ENCODE measurements at places on chromosomes 5 and 9. TPM values are rescaled to one million over a fixed set of nuclear protein-coding genes. Genes with fewer than 3 reads are reported as not detected.

The PCDHB12 gene
- total RNA-seq: 6.7 TPM

The PCDHAC2 gene
- 1.9 TPM for total RNA-seq

The SPINK13 gene
- total RNA-seq: not detected

The LCN15 gene
- total RNA-seq: not detected

The LOX gene
- total RNA-seq: 40.9 TPM

The GFI1B gene
- not detected for total RNA-seq

The LCN12 gene
- total RNA-seq: 1.6 TPM

The SLC25A2 gene
- 0.69 TPM for total RNA-seq

The CTSV gene
- not detected for total RNA-seq

GRCh38 chr5:18375641-18376040 lies 741.4 kb downstream of the TAF11L14 start:
- no peaks in the 10 kb centered on the region for H3K4me1 ChIP-seq
- H3K27ac ChIP-seq: no peak overlapping the region
- DNase-seq: no peak

DNA sequence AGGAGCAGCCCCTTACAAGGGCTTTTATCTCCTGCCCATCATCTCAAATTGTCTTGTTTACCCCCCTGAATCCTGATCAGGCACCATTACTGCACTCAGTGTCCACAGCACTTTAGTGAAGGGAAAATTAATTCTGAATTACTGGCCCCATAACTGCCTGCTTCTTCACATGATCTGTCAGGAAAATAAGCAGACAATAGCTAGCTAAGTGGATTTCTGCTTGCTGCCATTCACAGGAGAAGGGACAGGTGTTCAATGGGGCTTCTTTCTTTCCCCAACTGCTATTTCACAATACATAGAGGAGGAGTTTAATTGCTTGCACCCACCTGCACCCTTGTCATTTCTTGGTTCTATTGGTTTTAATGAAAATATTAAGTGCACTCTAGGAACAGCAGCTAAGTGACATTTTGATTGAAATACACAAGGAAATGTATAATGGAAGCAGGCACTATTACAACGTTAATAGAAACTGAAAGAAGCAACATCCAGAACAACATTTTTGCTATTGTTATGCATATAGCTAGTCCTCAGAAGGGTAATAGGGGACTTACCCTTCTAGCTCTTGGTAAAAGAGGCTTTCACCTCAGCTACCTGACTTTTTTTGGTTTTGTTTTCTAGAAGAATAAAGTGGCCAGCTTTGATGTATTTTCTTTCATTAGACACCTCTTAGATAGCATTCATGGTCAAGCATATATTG lies 599.3 kb upstream of the TLE4 start:
- H3K27me3 ChIP-seq: no peaks in the 10 kb centered on the region
- H3K27ac ChIP-seq: no peak overlapping the region
- H3K4me1 ChIP-seq: no peaks in the 10 kb centered on the region
- no peaks in the 10 kb centered on the region for H3K36me3 ChIP-seq
- DNase-seq: no peak

- H3K27me3 ChIP-seq: no peaks in the 10 kb centered on the region
- no peaks in the 10 kb centered on the region for H3K36me3 ChIP-seq
- H3K27ac ChIP-seq: no peak overlapping the region
- no peak overlapping the region for H3K4me3 ChIP-seq
- DNase-seq: no peak
Measured at GRCh38 chr9:4879115-4879558, 86.4 kb downstream of the RCL1 start.

- H3K27me3 ChIP-seq: no peaks in the 10 kb centered on the region
- no peaks in the 10 kb centered on the region for H3K4me1 ChIP-seq
- no peak overlapping the region for H3K27ac ChIP-seq
- no peak for DNase-seq
- H3K4me3 ChIP-seq: no peak overlapping the region
- no peaks in the 10 kb centered on the region for H3K36me3 ChIP-seq
Measured at GRCh38 chr5:58760222-58760621, 177.3 kb downstream of the RAB3C start.

DNA sequence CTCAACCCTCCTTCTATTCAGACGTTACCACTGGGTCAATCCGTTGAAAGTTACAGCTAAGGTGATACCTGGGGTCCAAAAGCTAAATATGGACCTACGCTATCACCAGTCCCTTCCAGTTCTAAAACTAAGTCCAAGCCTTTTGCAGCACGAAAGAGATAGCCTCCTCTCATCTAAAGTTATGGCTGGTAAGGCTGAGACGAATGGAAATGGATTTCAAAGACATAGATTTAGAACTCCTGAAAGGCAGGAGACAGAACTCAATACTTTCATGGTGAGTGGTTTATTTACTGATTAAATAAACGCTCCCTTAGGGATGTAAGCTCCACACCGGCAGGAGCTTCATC lies 751 bp upstream of the RIC1 start:
- no peaks in the 10 kb centered on the region for H3K36me3 ChIP-seq
- H3K4me1 ChIP-seq: peaks cover 2% of the 10 kb centered on the region
- peak overlapping the region; percentile 68 for H3K27ac ChIP-seq
- H3K27me3 ChIP-seq: no peaks in the 10 kb centered on the region
- DNase-seq: no peak

DNA sequence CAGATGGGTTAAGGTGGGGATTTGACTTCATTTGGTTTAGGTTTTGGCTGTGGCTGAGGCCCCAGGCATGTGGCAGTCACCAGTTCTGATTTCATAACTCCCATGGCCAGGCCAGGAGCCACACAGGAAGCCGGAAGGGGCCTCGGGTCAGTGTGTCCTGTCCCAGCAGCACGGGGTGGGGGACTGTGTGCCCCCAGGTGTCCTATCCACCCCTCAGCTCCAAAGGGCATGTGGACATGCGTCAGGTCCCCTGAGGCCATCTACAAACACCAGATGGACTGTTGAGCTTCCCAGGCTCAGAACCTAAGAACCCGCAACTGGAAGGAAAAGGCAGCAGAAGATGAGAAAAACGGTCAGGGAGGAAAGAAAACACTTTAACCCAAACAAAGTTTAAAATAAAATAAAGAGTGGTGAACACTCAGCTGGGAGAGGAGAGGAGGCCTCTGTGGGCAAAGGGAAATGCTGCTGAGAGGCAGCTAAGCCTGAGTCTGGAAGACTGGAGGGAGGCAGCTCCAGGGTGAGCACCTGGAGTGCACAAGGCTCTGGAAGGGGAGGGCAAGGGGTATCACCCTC lies 260.8 kb downstream of the AUH start:
- H3K4me1 ChIP-seq: no peaks in the 10 kb centered on the region
- H3K4me3 ChIP-seq: no peak overlapping the region
- no peaks in the 10 kb centered on the region for H3K27me3 ChIP-seq
- H3K27ac ChIP-seq: peak overlapping the region; percentile 91

DNA sequence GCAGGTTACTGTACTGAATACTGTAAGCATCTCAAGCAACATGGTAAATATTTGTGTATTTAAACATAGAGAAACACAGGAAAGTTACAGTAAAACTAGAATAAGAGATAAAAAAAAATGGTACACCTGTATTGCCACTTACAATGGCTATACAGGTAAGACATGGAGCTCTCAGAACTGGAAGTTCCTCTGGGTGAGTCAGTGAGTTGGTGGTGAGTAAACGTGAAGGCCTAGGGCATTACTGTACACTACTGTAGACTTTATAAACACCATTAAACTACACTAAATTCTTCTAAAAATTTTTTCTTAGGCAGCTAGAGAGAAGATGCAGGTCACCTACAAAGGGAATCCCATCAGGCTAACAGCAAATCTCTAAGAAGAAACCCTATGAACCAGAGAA lies 872.9 kb downstream of the TAF11L14 start:
- H3K36me3 ChIP-seq: no peaks in the 10 kb centered on the region
- H3K27me3 ChIP-seq: no peaks in the 10 kb centered on the region
- H3K4me1 ChIP-seq: no peaks in the 10 kb centered on the region
- H3K27ac ChIP-seq: no peak overlapping the region
- H3K4me3 ChIP-seq: no peak overlapping the region
- no peak for DNase-seq

- no peak overlapping the region for H3K4me3 ChIP-seq
- no peak for DNase-seq
- H3K36me3 ChIP-seq: no peaks in the 10 kb centered on the region
- no peaks in the 10 kb centered on the region for H3K27me3 ChIP-seq
- no peak overlapping the region for H3K27ac ChIP-seq
Measured at GRCh38 chr9:94754976-94755475, 28.5 kb downstream of the AOPEP start.

DNA sequence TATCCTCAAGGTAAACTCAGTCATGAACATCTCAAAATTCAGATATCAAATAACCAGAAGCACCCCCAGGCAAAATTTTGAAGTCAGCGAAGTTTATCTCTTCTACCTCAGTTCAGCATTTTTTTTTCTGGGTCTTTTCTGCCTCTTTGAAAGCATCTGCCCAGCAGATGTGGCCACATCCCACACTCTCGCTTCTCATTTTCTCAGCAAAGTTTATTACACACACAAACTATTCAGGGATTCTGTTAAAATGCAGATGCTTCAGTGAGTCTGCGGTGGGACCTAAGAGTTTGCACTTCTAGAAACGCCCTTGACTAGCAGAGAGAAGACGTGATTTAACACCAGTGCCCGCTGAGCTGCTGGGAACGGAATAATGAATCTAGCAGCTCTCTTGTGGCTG lies 19.3 kb downstream of the RASEF start:
- no peaks in the 10 kb centered on the region for H3K4me1 ChIP-seq
- no peak for DNase-seq
- H3K27me3 ChIP-seq: no peaks in the 10 kb centered on the region
- no peak overlapping the region for H3K4me3 ChIP-seq
- no peaks in the 10 kb centered on the region for H3K36me3 ChIP-seq

- peaks cover 5% of the 10 kb centered on the region for H3K36me3 ChIP-seq
- H3K27ac ChIP-seq: no peak overlapping the region
- H3K4me3 ChIP-seq: no peak overlapping the region
- no peaks in the 10 kb centered on the region for H3K27me3 ChIP-seq
- peaks cover 12% of the 10 kb centered on the region for H3K4me1 ChIP-seq
Measured at GRCh38 chr5:72209147-72210115, 102.2 kb downstream of the MAP1B start.

DNA sequence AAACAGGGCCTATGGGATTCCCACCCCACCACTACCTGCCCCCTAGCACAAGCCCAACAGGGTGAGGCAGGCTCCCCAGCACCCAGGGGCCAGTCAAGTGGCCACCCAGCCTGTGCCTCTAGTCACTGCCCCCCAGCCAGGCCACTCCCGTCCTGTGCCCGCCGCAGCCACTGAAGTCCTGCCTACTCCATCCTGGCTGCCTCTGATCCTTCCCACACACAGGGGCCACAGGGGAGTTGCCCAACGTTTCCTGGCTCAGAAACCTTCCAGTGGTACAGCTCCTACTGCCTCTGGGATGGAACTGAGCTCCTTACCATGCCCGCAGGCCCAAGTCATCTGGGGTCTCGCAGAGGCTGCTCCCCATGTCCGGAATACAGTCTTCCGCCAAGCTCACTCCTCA lies 70.2 kb upstream of the STXBP1 start:
- DNase-seq: peak; percentile 87
- no peak overlapping the region for H3K4me3 ChIP-seq
- peak overlapping the region; percentile 64 for H3K27ac ChIP-seq

DNA sequence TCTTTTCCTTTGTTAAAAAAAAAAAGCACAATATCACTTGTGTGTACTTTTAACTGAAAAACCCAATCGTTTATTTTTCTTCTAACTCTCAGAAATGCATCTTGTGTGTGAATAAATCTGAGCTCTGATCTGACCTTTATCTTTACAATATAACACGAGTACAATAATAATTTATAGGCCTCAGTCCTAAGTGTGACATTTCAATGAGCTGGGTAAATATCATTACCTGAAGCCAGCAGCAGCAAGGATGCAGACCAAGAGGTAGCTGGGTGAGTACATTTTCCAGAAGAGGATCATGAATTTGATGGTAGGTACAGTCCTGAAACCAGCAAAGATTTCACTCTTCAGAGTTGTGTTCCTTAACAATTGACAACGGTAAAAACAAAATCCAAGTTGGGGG lies 264.0 kb upstream of the KIF2A start:
- H3K27ac ChIP-seq: no peak overlapping the region
- no peaks in the 10 kb centered on the region for H3K27me3 ChIP-seq
- DNase-seq: no peak
- H3K4me3 ChIP-seq: no peak overlapping the region
- H3K36me3 ChIP-seq: no peaks in the 10 kb centered on the region
- H3K4me1 ChIP-seq: no peaks in the 10 kb centered on the region

DNA sequence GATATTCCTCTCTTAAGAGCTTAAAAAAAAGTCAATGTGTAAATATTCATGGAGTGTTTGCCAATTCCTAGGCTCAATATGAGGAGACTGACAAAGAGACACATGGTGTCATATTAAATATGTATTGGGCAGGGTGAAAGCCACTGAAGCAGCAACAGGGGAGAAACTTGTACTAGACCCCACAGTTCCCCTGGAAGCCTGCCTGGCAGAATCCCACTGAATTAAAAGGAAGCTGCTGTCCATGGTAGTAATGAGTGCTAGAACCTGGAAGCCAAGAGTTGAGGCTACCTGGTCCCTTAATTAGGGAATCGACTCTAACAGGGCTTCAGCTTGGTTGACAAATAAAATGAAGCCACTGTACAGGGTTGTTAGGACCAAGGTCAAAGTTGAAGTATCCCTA lies 129.4 kb upstream of the GPR151 start:
- no peaks in the 10 kb centered on the region for H3K27me3 ChIP-seq
- H3K36me3 ChIP-seq: peaks cover 9% of the 10 kb centered on the region
- peaks cover 3% of the 10 kb centered on the region for H3K4me1 ChIP-seq
- H3K4me3 ChIP-seq: no peak overlapping the region
- DNase-seq: no peak

DNA sequence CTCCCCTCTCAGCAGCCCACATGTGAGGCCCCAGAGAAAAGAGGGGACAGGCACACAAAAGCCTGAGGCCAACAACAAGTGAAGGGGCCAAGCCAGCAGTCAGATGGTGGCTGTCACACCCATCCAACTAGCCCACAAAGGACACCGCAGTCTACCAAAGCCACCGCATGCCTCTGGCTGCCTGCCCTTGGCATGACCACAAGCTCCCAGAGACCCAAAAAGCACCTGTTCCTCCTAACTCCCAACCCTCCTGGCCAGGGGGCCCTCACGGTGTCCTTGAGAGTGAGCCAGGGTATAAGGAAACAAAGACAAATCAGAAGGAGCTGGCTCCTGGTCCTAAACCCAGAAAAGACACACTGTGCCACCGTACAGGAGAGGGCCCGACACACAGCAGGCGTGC lies 77.8 kb upstream of the LRRTM2 start:
- H3K4me3 ChIP-seq: no peak overlapping the region
- no peaks in the 10 kb centered on the region for H3K36me3 ChIP-seq
- DNase-seq: no peak
- no peaks in the 10 kb centered on the region for H3K27me3 ChIP-seq

DNA sequence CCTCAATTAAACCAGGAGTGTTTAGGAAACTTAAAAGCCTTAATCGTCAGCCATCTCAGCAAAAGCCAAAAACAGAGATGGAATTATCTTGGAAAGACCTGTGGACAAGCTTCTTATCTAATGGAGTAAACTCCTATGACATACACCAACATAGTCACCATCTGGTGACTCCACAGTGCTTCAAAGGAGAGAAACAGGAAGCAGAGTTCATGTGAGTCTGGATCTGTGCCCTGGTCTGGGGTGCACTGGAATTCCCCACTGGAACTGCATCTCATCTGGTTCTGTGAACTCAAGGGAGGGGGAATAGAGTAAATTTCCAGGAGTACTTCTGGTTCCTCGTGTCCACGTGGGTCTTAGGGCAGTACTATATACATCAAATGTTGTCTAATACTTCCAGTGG lies 36.3 kb upstream of the KCNN2 start:
- DNase-seq: peak; percentile 41
- no peaks in the 10 kb centered on the region for H3K27me3 ChIP-seq
- H3K27ac ChIP-seq: no peak overlapping the region

- no peaks in the 10 kb centered on the region for H3K4me1 ChIP-seq
- no peaks in the 10 kb centered on the region for H3K36me3 ChIP-seq
- H3K4me3 ChIP-seq: no peak overlapping the region
Measured at GRCh38 chr9:132411091-132411508, 1.1 kb downstream of the CFAP77 start.

Measured in aorta (tissue), 5 donors.